ENCODE measurements at places on chromosomes 2 and 18.

DNA sequence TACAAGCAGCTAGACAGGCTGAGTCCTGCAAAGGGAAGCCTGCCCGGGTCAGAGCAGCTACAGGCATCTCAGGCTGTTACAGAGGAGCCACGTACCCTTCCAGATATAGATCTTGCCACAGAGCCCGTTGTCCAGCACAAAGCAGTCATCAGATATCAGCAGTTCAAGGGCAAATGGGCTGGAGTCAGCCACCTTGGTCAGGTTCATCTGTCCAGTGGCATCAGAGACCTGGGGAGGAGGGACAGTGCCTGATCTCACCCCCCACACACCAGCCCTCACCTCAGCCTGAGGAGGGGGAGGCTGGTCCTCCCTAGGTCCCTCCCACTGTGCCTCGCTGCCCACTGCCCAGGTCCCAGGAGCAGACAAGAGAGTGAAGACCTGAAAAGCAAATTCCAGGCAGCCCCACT, 12.2 kb downstream of the CAPG start:
- DNase-seq, result no peak

GRCh38 chr2:88016086-88016959, at the start of gene RNU2-63P:
RNU2-63P (minus strand) TSS chr2:88016547.
- DNase-seq, result peak; percentile 38

- no peak for DNase-seq
These were observed 302.7 kb upstream of the TNP1 start for GRCh38 chr2:217162533-217162932.

DNA sequence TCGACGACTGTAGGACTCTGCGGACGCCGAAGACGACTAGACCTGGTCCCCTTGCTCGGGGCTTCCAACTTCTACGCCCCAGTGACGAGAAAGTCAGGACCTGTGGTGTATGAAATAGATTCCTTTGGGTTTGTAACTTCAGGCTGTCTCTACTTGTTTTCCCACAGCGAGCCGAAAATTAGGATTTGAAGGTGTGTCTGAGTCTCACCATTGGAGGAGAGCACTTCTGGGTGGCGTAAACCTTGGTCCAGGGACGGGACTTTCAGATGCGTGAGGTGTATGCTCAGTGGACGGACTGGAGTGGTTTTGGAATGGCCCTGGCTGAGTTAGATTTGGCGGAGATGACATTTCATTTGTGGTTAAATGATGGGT, 1.3 kb downstream of the BIRC6 start:
- DNase-seq, result no peak

- DNase-seq, result no peak
These were observed 133.8 kb upstream of the ARHGAP28 start for GRCh38 chr18:6595666-6596065.

- DNase-seq, result no peak
These were observed 682.4 kb upstream of the TMEFF2 start for GRCh38 chr2:192877159-192877558.

DNA sequence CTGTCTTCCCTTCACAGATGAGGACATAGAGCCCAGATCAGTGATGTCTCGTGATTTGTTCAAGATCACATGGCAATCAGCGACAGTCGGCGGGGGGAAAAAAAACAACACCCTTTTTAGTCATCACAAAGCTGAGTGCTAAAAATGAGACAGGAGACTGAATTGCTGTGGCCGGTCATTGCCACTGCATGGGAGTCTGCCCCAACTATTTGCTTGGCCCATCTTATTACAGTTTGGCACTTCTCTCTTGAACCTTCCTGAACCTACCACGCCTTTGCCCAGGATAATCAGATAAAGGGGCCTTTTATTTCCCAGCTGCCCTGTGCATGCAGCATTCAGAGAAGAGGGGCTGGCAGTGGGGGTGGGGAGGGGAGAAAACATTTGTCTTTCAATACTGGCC, 42.7 kb downstream of the SETBP1 start:
- DNase-seq, result no peak

DNA sequence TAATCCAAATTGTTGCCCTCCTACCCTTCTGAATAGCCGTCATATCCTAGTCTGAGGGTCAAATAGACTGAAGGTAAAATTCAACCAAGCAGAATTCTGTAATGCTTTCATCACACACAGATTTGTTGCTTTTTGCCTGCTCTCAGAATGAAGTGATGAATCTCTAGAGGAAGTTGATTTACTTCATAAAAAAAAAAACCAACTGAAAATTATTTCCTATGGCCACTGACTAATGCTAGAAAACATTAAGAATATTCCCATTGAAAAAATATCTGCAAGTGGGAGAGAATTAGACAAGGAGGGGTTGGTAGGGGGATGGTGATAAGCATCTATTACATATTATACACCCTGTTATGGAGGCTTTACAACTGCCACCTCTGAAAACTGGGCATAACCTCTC, 2.3 kb upstream of the IL1RL2 start:
- DNase-seq, result no peak

- DNase-seq, result no peak
These were observed 209.2 kb downstream of the ICOS start for GRCh38 chr2:204145791-204146190.

- DNase-seq, result no peak
These were observed 17.8 kb downstream of the HNRNPLL start for GRCh38 chr2:38584881-38585280.

- DNase-seq, result no peak
These were observed 29.7 kb downstream of the GNLY start for GRCh38 chr2:85723707-85724360.

- no peak for DNase-seq
These were observed 27.8 kb downstream of the WDR7 start for GRCh38 chr18:56678836-56679565.

GRCh38 chr18:55121397-55122170, 162.3 kb upstream of the CCDC68 start:
- no peak for DNase-seq

DNA sequence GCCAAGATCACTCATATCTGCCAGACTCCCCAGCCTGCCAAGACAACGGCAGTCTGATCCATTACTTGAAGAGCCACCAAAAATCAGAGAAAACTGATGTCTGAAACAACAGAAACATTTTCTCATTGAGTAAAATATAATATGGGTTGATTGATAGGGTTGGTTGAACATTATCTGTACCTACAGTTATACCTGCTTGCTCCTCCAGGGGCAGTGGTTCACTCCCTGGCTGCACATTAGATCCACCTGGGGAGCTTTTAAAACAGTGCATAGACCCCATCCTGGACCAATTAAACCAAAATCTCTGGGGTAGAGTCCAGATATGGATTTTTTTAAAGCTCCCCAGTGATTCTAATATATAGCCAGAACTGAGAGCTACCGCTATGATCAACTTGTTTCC, 43.6 kb upstream of the SLC14A2 start:
- DNase-seq, result no peak

DNA sequence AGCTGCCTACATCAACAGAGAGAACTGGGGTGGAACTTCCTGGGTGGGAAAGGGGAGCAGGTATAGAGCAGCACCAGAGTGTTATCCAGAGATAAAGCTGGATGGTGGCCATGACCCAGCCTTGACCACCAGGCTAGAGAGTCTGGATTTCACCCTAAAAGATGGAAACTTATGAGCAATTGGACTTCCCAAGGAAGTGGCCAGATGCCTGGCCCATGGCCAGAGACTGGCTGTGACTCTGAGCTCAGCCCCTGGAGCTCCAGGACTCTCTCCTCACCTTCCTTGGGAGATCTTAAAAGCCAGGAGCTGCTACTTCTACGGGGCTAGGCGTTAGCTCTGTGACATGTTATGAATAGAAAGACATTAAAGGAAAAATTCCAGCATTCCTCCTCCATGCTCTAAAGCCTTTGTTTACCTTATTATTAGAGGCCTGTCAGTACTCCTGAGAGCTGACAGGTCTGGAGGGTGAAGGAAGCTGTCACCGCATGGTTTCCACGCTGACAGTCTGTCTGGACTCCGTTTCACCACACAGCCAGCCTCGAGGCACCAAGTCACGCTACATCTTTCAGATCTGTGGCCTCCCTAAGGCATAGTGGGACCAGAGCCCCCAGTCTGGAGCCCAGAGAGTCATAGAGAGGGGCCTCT, 260.0 kb upstream of the SIX2 start:
- no peak for DNase-seq

GRCh38 chr2:99278793-99279291, 22.2 kb downstream of the LYG1 start:
- no peak for DNase-seq

DNA sequence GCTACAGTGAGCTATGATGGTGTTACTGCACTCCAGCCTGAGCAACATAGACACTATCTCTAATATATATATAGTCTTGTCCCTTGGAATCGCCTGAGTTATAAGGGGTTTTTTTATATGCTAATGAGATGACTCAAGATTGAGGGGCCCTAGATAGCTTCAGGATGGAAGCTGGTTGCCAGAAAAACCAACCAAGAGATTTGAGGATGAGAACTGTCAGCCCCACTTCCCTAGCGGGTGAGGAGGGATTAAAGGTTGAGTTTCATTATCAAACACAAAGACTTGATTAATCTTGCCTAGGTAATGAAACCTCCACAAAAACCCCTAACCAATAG, 12.6 kb upstream of the GALM start:
- DNase-seq, result no peak

DNA sequence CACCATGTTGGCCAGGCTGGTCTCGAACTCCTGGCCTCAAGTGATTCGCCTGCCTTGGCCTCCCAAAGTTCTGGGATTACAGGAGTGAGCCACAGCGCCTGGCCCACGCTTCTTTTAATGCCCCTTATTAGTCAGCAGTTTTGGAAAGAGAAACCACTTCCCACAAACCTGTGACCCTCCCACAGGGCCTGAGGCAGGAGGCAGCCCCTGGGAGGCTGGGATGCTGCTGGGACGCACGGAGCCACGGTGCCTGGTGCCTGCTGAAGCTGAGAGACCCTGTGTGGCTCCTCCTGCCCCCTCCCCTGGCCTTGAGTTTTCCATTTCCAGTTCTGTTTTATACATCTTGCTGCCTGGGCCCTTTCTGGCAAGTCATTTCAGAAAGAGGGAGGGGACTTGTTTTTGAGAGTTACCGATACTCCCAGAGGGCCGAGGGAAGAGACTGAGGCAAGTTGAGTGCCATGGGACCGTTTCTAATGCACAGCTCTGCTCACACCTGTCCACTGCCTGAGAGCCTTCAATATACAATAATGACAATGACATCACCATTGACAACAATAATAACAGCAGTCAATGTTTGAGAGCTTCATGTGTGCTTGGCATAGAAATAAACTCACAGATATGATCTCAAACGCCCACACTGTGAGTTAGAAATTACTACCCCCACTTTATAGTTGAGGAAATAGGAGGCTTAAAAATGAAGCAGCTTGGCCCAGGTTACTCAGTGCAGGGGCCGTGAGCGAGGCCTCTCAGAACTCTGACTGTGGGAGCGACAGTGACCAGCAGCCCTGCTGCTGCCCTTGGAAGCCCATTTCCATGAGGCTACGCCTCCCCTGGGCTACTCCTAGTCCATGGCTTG, 78.1 kb upstream of the YWHAQ start:
- DNase-seq, result no peak

DNA sequence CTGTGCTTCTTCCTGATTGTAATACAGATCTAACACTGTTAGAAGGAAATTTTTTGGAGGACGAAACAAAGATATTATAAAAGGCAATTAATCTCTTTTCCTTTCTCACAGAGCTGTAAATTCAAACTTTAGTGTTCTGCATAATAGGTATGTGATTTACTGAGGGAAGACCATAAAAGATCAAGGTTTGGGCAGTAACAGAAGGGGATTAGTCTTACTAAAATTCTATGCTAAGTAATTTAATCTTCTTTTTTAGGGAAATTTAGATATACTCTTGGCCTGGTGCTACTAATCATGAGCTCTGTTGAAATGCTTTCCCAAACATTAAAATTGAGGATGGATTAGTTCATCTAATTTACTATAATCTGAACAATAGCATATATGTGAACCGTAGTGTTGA, 8.8 kb upstream of the QPCT start:
- no peak for DNase-seq

DNA sequence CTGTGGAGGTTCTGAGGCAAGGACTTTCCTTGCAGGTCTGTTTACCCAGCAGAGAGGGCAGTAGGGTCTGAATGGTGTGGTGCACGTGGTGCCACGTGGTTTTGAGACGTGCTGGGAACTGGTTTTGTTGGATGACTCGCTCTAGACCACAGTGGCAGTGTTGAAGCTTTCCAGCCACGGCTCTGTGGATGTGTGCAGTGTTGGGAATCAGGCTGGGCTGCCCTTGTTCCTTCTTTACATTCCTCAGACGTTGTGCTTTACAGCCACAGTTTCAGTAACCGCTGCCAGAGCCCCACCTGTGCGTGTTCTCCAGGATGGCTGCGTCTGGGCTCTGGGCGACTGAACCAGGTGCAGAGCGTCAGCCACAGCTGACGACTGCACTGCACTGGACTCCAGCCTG, 8.2 kb downstream of the CTDP1 start:
- DNase-seq, result no peak

- no peak for DNase-seq
These were observed 5.1 kb upstream of the HNMT start for GRCh38 chr2:137959166-137959565.

- DNase-seq, result no peak
These were observed 560.6 kb downstream of the SLC4A3 start for GRCh38 chr2:220188031-220188430.

GRCh38 chr2:52141076-52141475, 1109.1 kb upstream of the NRXN1 start:
- no peak for DNase-seq

DNA sequence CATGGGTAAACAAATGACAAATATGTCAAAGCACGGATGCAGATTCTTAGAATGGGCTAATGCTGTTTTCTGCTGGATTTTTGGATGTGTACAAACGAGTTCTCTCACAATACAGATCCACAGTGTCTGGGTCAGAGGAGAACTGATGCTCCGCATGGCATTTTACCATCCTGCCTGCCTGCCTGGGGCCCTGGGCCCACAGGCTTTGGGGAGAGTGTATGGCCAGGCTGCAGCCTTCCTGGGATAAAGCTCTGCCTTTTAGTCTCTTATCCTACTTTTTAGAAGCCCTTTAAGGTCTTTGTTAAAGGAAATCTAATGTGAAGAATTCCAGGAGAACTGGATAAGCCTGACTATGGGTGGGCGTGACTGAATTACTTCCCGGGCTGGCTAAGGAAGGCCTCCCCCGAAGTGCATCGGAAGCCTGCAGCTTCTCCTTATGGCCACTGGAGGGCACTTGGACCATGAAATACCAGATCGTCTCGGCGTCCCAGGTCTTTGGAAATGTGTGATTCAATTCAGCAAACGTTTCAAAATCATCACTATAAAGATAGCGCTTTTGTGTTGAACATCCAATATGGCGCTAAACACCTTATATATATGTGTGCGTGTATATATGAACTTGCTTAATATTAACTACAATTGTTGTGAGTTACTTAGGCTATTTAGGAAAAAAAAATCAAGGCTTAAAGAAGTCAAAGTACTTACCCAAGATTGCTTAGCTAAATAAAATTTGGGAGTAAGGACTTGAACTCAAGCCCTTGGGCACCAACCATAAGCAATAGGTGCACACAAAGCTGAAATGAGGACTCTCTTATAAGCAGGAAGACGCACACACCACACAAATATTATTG, 15.2 kb upstream of the DNPEP start:
- DNase-seq, result peak; percentile 33

DNA sequence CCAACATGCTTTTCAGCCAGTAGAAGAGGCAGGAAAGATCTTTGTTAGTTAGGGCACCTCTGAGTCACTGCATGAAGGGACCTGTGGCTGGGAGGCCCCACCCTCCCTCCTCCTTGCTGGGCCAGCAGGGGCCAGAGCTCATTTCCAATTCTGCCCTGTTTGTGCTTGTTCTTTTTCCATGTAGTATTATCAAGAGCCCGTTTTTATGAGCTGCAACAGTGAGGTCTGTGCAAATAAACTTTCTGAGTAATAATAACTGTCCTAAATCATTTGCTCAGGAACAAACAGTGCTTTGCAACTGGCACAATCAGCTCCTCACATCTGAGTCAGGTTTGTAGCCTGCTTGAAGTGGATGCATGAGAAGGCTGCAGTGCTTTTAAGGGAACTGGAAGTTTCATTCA, 128.0 kb downstream of the ARL4C start:
- peak; percentile 19 for DNase-seq
